SHP77 (cell line): ENCODE measurements at places on chromosomes 5 and 9.

DNA sequence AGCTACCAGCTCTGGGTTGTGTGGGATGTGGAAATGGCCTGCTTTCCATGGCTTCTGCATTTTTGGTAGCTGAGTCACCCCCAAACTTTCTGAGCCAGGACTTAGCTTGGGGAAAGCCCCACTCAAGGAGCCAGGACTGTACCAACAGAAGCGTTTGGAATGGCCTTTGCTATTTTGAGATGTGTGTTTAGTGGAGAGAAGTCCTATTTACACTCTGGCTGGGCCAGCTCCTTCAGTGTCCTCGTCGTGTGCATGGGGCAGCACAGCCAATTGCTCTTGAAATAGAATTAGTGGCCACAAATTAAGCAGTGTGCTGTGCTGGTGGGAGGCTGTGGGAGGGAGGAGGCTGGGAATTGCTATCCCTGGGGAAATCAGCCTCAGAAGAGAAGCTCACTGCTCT is 51.6 kb downstream of the ENTREP1 start:
- no peak for DNase-seq

DNA sequence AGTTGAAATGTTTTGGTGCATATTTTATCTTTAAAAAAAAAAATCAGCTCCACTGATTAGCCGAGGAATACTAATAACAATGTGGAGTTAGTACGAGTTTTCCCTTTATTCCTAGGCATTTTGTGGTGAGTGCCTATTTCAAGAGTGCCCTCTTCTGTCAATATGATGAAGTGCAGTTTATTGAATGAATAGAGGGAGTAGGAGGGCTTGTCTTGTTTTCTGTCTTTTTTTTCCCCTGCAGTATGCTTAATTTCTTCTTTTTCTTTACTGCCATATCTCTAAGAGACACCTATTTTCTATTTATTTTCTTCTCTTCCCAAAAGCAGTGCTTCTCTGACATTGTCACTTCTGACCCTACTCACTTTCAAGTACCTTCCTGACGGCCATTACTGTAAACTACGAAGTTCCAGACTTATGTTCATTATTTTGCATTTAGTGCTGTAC is 169.6 kb upstream of the PITX1 start:
- DNase-seq = peak; percentile 14

- no peak for DNase-seq
Observed at GRCh38 chr9:81720450-81721086, 31.2 kb upstream of the TLE1 start.

DNA sequence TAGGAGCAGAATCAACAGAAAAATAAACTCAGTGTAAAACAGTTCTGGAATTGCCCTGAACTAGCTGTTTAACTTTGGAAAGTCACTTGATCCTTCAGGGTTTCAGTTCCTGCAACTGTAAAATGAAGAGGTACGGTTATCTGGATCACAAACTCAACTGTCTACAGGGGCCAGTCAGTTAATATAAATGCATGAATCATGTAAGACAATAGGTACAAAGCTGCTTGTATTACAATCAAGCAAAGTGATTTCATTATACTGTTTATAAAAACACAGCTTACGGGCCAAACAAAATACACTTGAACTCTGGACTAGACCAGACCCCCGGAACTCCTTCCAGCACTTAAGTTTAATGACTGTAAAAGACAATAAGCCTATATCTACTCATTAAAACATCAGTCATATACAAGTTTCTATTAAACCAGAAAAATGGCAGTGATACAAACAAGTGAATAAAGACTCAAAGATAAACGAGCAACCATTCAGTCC is 73.0 kb downstream of the MRPS27 start:
- no peak for DNase-seq

DNA sequence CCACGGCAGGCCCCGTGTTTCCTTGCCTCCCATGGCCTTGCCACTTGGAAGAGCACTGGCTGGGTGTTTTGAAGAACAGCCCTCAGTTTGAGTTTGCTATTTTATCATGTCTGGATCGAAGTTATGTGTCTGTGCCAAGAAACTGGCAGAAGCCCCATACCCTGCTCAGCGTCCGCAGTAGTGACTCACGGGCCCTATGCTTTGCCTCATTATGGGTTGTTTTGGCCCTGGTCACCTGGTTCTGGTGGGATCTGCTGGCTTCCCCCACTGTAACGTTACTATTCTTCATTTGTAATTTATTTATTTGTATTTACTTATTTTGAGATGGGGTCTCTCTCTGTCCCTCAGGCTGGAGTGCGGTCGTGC is 42.3 kb upstream of the NKD2 start:
- DNase-seq = no peak

DNA sequence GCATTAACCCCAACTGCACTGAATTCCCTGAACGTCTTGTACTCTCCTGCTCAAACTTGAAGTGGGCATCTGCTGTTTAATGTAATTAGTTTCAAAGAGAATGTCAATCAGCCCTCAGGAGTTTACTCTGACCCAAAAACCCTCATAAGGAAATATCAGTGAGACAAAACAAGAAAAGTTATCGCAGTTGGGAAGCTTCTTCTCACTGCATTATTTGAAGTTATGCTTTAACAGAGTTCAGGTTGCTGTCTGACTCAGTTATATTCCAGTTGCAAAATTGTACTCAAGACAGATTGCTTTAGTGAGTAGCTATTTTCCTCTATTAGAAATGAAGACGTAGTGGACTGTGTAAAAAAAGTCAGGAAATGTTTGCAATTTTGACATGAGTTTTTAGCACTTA is 52.1 kb downstream of the PPIC start:
- DNase-seq = no peak

DNA sequence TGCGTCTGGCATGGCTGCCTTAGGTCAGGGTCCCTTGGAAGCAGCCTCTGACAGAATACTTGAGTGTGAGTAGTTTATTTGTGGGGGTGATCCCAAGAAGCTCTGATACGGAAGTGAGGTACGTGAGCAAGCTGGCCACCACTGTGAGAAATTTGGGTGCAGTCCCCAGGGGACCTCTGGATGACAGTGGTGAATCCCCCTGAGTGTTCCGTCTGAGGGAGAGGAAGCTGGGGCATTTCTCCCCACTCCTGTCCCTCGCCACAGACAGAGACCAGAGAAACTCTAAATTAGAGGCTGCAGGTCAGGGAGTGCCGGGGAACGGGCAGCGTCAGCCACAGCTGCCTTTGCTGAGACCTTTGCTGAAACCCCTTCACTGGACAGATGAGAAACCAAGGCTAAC is 155.9 kb upstream of the COL5A1 start:
- no peak for DNase-seq
